NCI-H460 (cell line): ENCODE measurements at places on chromosomes 1 and 21. TPM values are rescaled to one million over a fixed set of nuclear protein-coding genes. Genes with fewer than 3 reads are reported as not detected.

DNA sequence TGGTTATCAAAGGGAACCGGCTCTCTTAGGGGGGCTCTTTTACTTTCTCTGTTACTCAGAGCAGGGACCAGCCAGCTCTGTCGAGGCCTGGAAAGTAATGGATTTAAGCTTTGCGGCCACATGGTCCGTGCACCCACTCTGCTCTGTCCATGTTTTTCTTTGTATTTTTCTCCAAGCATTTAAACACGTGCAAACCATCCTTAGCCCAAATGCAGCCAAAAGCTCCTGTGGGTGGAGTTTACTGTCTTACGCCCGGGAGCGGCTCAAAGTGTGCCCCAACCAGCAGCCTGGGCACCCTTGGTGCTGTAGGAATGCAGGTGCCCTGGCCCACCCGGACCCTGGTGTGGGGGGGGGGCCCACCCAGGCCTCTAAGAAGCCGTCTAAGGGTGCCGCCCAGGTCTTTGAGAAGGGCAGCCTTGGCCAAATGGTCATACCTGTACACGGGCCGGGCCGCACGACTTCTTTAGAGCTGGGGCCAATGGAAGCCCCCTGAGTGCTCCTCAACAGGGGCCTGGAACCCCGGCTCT lies 29.2 kb upstream of the POFUT2 start:
- DNase-seq, result no peak

- DNase-seq, result no peak
Measured at GRCh38 chr1:28537457-28538199, 15.3 kb upstream of the TRNAU1AP start.

- no peak for DNase-seq
Measured at GRCh38 chr1:76868154-76868882, 1.0 kb downstream of the ST6GALNAC5 start.

DNA sequence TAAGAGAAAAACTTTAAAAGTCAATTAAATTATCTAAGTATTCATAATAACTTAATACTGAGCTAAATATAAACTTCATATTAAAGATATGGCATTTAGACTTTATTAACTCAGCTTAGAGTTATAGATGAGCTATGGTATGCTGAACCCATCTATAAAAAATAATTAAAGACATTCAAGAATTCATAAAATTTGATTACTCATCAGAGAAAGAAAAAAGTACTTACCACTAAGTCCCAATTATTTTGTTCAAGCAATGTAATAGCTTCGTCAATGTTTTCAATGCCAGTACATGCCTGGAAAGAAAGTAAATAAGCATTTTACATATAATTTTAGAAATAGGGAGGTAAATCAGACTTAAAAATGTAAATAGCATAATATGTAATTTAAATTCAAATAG lies 102.4 kb downstream of the FAF1 start:
- no peak for DNase-seq

GRCh38 chr1:45026446-45026845 lies 14.4 kb downstream of the UROD start:
- no peak for DNase-seq

DNA sequence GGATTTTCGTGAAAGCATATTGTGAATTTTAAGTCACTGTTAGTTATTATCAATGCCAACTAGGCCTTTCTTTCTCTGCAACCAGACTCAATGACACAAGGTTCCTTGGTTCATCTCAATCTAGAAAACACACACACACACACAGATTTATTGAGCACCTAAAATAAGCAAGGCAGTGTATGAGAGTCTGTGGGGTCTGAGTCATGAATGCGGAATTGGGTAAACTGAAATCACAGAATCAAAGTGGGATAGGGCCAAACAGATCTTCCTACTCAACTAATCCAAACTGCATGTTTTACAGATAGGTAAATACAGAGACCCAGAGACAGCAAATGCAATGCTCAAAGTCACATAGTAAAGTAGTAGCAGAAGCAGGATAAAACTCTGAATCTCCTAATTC lies 48.5 kb upstream of the NRDC start:
- no peak for DNase-seq

DNA sequence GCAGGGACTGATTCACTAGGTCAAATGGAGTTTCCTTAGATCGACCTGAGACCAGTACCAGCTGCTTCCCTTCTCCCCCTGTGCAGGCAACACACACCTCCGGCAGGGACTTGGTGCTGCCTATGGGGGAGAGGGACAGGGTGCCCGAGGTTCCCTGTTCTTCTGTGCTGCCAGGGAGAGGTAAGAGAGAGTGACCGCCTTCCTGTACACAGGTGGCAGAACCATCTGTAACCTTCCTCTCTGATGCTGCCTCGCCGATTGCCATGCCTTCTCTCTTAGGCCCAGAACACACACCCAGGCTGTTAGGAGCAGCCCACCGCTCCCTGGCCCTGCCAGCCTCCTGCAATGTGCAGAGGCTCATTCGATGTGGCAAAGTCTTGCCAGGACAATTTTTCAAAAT lies 9.3 kb downstream of the MYOC start:
- DNase-seq, result no peak

- DNase-seq, result no peak
Measured at GRCh38 chr1:218809625-218810024, 364.1 kb upstream of the LYPLAL1 start.

- DNase-seq, result peak; percentile 64
Measured at GRCh38 chr1:163410073-163410999, 88.6 kb downstream of the NUF2 start.

Gene ARHGEF19
- total RNA-seq, result 6.1 and 6.3 TPM in 2 replicates

Gene AGO4
- total RNA-seq, result 8.1 and 9.3 TPM in 2 replicates

Gene BCL2L15
- total RNA-seq, result 0.02 and 0.17 TPM in 2 replicates

Gene OLFML3
- total RNA-seq, result 0.40 and 0.45 TPM in 2 replicates

Gene ATAD3B
- 15.4 and 21.1 TPM in 2 replicates for total RNA-seq

Gene COA7
- total RNA-seq, result 11.5 and 15.6 TPM in 2 replicates

Gene CTXND2
- not detected in 2 replicates for total RNA-seq
